Neuronal stem cell (in vitro differentiated cells): ENCODE measurements at places on chromosomes 13 and 19.

- DNase-seq, result no peak
Observed at GRCh38 chr13:52449331-52450011, 963 bp downstream of the VPS36 start.

- DNase-seq, result peak; percentile 26
Observed at GRCh38 chr13:78194904-78195639, 276.4 kb upstream of the EDNRB start.

- DNase-seq, result no peak
Observed at GRCh38 chr13:80877944-80878241, 537.0 kb upstream of the SPRY2 start.

GRCh38 chr13:53408847-53409568 lies 380.4 kb downstream of the OLFM4 start:
- no peak for DNase-seq

DNA sequence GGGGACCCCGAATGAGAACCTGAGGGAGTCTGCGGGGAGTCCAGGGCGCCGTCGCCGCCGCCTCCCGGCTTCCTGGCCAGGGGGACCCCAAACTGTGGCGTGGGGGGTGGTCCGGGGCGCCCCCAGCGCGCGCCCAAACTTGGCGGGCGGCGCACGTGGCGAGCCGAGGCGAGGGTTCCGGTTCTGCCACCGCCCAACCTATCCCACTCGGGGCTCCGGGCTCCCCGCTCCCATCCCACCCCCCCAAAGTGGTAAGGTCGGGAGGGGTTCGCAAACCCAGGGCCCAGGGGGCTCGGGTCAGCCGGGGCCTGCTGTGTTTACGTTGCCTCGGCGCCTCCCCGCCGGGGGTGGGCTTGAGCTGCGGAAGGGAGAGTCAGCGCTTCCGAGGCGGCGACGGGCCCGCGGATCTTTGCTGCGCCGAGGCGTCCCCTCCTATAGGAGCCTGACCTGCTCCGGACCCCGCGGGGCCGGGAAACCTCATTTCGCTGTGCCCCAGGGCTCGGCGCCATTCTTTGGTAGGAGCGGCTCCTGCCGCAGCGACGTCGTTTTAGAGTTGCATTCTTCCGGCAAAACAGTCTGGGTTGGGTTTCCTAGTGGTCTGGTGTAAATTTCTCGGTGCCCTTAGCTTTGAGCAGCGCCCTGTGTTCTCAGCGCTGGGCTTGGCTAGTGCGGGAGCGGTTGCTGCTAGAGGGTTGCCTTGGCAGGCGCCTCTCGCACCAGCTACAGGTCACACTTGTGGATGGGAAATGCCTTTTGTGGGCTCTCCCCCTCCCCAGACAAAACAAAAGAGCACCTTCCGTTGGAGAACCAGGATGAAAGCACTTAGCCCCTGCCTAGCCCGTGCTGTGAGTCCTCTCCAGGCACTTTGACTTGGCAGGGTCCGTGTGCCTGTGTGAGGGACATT lies 1.2 kb downstream of the DAZAP1 start:
- DNase-seq, result peak; percentile 35

GRCh38 chr19:51107406-51108065 lies 673 bp downstream of the CTU1 start:
- no peak for DNase-seq

DNA sequence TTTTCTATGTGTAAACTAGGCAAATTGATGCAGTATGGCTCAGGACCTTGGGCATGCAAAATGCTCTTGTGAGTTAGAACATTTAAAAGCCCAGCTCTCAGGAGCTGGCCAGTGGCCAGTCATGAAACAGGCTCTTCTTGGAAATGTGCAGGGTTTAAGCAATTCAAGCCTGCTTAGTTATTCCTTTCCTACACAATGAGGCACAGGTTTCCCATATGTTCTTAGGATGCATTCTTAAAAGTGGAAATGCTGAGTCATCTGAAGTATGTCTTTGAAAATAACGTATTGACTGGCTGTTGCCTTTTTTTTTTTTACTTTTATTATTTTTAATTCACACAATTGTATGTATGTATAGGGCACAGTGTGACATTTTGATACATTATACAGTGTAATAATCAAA lies 300.7 kb downstream of the SLC7A1 start:
- DNase-seq, result no peak

DNA sequence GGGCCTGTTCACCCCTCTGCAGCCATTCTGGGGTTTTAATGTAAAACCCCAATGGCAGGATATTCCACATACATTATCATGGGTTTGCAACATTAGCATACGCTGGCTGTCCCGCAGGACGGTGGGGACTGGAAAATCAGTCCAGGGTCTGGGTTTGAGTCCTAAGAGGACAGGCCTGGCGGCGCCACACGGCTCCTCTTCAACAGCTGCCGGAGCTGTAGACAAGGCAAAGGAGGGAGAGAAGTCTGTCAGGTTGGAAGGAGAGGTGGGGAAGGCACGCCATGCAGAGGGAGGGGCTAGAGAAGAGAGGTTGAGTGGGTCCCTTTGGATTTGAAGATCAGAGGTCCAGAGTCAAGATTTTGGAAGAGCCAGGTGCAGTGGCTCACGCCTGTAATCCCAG lies 11.9 kb downstream of the NFKBID start:
- no peak for DNase-seq

- DNase-seq, result no peak
Observed at GRCh38 chr13:31159306-31159705, 2.4 kb downstream of the HSPH1 start.

DNA sequence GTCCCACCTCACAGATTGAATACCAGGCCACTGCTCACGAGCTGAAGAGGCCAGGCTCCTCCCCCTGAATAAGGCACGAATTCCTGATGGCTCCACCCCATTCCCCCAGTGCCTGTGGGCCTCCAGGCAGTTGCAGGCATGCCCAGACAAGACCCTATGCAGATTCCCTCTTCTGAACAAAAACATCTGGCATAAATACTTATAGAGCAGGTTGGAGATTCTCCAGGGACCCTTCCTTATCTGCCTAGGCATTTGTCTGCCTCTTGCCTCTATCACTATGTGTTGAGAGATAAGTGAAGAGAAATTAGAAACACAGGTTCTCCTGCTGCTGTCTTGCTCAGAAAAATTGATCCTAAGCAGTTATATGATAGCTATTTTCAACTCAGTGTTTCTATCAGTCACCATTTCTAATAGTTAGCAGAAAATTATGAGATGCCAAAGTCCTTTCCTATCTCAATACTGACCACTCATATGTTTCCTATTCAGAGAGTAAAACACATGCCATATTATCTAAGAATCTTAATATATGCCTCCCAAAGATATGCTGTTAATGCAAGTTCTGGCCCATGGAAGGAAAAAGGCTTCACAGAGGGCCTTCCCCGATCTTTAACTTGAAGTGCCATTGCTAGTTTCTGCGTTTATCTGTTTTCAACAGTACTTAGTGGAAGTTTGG lies 364.0 kb downstream of the KCTD12 start:
- no peak for DNase-seq

GRCh38 chr13:106083620-106084350 lies 451.7 kb downstream of the EFNB2 start:
- DNase-seq, result no peak

- no peak for DNase-seq
Observed at GRCh38 chr19:47694466-47695273, 18.6 kb upstream of the EHD2 start.

DNA sequence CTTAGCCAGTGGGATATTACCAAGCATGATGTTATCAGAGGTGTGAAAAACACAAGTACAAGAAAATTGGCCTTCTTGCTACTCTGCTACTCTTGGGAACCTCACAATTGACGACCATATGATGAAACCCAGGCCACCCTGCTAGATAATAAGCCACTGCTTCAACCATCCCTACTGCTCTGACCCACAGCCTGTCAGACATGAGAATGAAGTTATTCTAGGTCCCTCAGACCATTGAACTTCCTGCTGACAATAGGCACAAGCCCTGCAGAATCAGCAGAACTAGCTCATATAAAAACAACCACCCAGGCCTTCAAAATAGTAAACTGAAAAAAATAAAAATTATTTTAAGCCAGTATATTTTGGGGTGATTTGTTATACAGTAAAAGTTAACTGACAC lies 559.9 kb downstream of the KCTD12 start:
- DNase-seq, result no peak

DNA sequence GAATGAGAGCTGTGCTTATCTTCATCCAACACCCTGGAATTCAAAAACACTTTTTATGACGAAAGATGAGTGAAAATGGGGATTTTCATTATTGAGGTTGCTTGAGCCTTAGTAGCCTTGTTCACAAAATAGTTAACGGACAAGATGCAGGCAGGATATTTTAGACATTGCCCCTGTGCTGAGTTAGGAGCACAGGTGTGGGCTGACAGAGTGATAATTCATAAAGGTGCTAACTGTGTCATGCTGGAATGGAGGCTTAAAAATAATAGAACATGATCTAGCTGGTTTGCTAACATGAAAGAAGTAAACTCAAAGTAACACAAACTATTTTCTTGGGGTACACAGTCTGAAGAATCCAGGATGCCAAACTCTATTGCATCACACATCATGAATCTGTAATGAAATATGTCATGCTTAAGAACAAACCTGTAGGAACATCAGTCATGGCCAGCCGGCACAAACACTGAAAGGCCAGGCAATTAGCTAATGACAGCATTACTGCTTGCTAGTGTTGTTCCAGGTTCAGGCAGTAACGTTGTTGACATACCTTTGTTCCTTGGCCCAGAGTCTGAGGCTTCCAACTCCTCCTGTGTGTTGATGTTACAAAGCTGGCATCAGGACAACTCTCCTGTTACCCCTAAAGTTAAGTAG lies 55.3 kb downstream of the FRY start:
- DNase-seq, result no peak

DNA sequence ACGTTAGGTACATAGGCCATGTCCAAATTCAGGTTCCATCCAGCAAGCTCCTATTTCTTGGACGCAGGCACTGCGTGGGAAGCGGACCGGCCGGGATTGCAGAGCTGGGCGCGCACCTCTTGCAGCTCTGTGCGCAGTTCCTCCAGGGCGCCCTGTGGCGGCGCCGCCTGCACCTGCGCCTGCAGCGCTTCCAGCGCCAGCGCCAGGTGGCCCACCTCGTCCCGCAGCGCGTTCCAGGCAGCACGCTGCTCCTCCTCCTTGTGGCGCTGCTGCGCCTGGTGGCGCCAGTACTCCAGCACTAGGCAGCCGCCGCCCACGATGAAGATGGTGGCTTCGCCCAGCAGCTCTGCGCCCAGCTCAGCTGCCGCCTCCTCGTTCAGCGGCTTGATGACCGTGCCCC lies 31.1 kb downstream of the OPA3 start:
- no peak for DNase-seq

DNA sequence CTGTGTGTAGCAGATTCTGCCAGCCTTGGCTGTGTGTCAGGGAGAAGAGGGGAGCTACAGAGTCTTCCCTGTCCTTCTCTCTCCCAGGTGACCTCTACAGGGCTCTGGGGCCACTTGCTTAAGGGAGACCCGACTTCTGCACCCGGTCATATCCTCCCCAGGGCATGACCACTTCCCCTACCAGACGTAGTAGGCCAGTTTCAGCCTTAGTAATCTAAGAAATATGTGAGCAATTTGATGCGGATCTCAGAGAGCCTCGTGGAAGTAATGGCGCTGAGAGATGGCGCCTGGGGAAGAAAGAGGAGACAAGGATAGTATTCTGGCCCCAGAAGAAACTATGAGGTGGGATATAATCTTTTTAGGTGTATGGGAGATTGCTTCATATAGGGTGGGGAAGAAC lies 41.9 kb downstream of the NFIX start:
- no peak for DNase-seq

DNA sequence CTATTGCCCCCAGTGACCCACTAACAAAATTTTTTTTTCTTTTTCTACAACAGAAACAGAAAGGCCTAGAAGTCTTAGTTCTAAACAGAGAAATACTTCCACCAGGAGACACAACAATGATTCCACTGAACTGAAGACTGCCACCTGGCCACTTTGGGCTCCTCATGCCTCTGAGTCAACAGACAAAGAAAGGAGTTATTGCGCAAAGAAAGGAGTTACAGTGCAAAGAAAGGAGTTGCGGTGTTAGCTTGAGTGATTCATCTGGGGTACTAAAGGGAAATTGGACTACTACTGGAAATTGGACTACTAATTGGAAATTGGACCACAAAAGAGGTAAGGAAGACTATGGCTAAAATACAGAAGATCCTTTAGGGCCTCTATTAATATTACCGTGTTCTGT lies 116.6 kb downstream of the PCDH17 start:
- DNase-seq, result no peak

DNA sequence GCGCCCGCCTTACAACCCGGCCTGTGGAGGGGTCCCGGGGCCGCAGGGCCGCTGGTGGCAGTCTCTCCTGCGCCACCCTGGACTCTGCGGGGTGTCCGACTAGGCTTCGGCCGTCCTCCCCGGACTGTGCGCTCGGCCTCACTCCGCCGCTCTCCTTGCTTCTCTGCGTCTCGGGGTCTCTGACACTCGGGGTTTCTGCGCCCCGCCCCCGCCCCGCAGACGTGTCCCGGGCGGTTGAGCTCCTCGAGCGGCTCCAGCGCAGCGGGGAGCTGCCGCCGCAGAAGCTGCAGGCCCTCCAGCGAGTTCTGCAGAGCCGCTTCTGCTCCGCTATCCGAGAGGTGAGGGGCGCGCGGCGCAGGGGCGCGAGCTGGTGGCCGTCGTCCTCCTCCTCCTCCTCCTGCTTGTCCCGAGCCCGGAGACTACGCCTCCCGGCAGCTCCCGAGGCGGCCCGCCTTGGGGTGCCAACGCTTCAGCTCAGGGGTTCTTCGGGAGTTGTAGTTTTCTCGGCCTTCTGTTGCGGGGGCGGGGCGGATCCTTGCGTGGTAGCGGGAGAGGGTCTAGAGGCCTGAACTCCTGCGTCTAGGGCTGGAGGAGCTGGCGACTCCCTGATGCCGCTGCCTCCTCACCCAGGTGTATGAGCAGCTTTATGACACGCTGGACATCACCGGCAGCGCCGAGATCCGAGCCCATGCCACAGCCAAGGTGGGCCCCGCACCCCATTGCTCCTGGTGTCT lies 627 bp downstream of the LIN7B start:
- peak; percentile 77 for DNase-seq

DNA sequence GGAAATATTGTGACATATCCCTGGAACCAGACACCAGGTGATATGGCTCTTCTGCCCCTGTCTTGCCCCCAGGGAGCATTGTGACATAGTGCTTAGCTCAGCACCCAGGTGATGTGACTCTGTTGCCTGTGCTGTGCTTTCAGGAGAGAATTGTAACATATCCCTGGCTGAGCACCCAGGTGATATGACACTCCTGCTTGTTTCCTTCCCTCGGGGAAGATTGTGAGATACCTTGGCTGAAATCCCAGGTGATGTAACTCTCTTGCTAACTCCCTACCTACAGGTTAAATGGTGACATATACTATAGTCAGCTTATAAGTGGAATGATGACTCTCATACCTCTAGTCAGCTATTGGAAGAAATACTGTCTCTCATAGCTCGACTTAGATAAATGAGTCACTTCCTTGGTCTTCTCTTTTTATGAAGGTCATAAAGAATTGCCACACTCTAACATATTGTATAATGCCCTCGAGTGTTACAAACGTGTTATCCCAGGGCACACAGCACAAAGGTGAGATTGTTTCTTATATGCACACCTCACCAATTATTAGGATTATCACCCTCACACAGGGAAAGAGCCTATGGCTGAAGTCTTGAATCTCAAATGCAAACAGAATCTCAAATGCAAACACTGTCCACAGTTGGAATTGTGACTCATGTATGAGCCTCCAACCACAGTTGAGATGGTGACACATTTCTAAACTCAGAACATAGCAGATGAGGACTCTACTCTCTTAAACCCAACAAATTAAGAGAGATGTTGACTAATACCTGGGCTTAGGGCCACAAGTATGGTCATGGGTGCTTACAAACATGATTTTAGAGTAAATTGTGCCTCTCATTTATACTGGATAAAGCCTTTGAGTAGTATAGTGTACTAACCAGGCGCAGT lies 32.7 kb upstream of the ZNF254 start:
- DNase-seq, result no peak
